ENCODE measurements at places on chromosomes 5 and 9. TPM values are rescaled to one million over a fixed set of nuclear protein-coding genes. Genes with fewer than 3 reads are reported as not detected.

The DNAI1 gene
- total RNA-seq = 0.22 TPM

- H3K4me1 ChIP-seq = no peaks in the 10 kb centered on the region
- H3K4me3 ChIP-seq = no peak overlapping the region
- no peak for DNase-seq
- H3K27me3 ChIP-seq = no peaks in the 10 kb centered on the region
- H3K36me3 ChIP-seq = peaks cover 2% of the 10 kb centered on the region
Observed at GRCh38 chr5:27876071-27876470, 837.7 kb upstream of the CDH9 start.

The LAMC3 gene
- 21.9 TPM for total RNA-seq

DNA sequence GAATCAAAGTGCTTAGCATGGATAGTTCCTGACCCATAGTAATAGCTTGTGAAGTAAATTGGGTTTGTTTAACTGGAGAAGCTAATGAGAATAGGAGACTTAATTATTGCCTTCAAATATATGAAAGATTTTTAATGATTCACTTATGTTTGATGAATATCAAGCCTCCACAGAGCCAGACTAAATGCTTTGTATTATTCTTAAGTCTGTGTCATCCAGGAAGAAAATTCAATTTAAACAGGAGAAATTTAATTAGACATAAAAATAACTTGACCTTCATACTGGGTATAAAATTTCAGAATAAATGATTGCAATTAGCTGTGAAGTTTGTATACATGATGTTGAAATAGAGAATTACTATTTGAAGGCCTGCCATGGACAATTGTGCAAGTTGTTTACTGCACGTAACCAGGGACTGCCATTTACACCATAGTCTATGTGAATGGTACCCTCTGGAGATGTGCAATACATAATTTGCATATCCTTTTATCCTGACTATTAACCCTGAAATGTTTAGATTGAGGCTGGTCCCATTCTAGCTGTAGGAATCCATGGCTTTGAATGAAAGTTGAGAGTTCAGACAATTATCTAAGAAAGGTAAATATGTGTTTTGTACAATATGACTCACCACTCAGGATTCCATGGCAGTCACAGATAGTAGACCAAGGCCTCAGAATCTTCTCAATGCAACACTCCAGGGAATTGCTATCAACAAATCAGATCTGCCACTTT is 133.5 kb upstream of the IL12B start:
- H3K27me3 ChIP-seq = no peaks in the 10 kb centered on the region
- H3K27ac ChIP-seq = no peak overlapping the region
- DNase-seq = no peak
- H3K36me3 ChIP-seq = no peaks in the 10 kb centered on the region
- H3K4me3 ChIP-seq = no peak overlapping the region

The TRPM6 gene
- 0.86 TPM for total RNA-seq

GRCh38 chr5:74579215-74579614 is 61.3 kb downstream of the ENC1 start:
- no peak overlapping the region for H3K4me3 ChIP-seq
- H3K27me3 ChIP-seq = no peaks in the 10 kb centered on the region
- H3K36me3 ChIP-seq = no peaks in the 10 kb centered on the region

- H3K4me1 ChIP-seq = no peaks in the 10 kb centered on the region
- H3K4me3 ChIP-seq = no peak overlapping the region
Observed at GRCh38 chr9:92170848-92171247, 55.6 kb upstream of the SPTLC1 start.

The GARIN3 gene
- not detected for total RNA-seq

GRCh38 chr5:149697001-149697400 is 33.1 kb upstream of the PPARGC1B start:
- H3K27me3 ChIP-seq = no peaks in the 10 kb centered on the region
- H3K4me3 ChIP-seq = no peak overlapping the region
- no peaks in the 10 kb centered on the region for H3K36me3 ChIP-seq
- no peak for DNase-seq
- no peaks in the 10 kb centered on the region for H3K4me1 ChIP-seq
- H3K27ac ChIP-seq = no peak overlapping the region

The GFPT2 gene
- total RNA-seq = 89.8 TPM

The SLC34A3 gene
- not detected for total RNA-seq

DNA sequence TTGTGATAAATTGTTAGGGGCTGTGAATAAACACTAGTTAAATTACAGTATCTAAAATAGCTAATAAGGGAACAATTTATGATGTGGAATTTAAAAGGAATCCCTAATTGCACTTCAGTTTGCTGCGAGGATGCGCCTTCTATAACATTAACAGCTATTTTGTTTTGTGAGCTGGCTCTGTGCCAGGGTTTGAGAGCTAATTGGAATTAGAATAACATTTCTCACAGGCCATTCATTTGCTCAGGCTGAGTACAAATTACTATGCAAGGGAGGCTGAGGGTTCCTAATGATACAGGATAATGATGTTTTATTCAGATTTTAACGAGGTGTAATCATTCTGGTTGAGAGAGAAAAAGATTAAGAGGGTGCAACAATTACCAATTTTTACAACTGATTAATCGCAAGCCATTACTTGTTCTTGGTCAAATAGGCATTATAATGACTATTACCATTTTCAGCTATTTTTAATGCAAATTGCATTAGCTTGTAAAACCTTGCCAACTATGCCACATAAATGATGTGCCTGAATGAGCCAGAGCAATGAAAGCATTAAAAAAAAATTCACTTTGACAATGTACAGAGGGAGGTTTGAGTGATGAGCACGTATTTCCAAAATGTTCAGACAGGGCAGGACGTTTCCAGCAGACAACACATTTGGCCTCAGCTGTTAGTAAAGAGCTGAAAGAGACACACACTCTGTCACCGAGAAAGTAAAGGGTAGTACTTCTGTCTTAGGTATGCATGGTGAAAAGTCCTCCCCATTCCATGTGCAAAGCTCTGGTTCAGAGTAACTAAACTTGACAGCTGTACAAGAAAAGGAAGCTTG is 576.5 kb downstream of the TLE1 start:
- no peaks in the 10 kb centered on the region for H3K27me3 ChIP-seq
- H3K36me3 ChIP-seq = no peaks in the 10 kb centered on the region
- DNase-seq = no peak
- peak overlapping the region; percentile 3 for H3K4me3 ChIP-seq

DNA sequence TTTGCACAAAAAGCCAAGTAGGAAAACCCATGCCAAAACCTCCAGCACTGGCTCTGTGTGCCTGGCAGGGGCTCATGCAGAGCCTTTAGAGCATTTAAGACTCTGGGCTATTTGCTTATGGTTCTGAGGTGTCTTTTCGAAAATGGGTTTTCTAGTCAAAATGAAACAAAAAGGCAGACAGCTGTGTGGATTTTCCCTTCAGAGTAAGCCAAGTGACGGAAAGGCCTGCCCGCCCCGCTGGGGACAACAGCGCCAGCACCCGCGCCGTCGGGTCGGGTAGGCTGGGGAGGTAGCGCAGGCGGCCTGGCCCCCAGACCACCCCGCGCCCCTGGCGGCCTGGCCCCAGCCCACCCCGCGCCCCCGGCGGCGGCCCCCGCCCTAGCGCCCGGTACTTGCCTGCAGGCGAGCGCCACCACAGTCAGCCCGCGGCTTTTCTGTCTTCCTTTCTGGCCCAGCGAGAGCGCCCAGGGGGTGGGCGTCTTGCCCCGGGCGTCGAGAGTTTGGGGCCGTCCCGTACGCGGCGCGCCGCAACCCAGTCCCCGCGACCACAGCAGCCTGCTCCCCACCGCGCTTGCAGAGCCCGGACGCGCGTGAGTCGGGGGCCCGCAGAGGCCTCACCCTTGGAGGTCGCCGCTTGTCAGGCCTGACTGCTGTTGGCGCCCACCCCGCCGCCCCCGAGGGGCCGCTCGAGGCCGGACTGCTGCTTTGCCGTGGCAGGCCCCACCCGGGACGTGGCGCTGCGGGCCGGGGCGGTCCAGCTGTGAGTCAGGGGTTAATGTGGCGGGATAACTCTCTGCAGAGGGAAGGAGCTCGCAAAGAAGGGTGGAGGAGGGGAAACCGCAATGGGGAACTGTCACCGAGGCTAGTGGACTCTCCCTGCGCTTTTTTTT is at the start of gene TICAM2:
TSS of gene TICAM2 (minus strand) at position 779 of the 890 bp plus-strand sequence. CDS start 21,223 bp downstream, outside the sequence.
- H3K36me3 ChIP-seq = peaks cover 2% of the 10 kb centered on the region
- no peak within 1 kb of the TSS for H3K27ac ChIP-seq
- H3K4me3 ChIP-seq = peak within 1 kb of the TSS; percentile 46
- peaks cover 2% of the 10 kb centered on the region for H3K4me1 ChIP-seq
- no peaks in the 10 kb centered on the region for H3K27me3 ChIP-seq

DNA sequence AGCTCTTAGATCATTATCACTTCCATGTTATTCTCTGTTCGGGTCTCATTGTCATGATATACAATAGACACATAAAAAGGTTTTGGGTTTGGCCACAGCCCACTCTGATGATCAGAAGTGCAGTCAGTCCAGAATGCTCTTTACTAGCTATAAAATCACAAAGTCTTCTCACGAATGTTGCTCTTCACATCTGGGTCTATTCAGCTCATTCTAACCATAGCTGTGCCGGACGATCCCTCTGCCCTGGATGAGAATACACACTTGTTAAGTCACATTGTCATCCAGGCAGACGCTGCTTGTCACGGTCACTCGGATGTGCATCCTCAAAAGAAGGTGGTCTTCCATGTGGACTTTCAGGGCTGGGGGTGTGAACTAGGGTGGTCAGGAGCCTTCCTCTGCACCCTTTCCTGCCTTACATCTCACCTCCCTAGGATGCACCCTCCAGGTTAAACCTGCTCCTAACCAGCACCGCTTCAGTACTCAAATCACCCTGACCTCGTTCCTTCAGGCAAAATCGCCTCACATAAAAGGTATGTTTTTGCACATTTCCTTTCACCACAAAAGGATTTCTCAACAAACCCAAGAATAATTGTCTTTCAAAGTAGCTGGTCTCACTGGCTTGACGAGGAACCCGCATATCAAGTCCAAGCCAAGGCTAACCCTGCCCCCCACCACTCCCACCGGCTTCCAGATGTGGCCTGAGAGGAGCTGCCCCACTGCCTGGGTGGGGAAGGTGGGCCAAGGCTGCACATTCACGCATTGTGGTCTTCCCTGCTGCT is 21.9 kb downstream of the ANKH start:
- DNase-seq = no peak
- H3K4me1 ChIP-seq = no peaks in the 10 kb centered on the region
- H3K27ac ChIP-seq = no peak overlapping the region
- H3K4me3 ChIP-seq = no peak overlapping the region
- H3K27me3 ChIP-seq = no peaks in the 10 kb centered on the region

The DAB2 gene
- total RNA-seq = 2.3 TPM

Data from H9 (cell line).